Nephron progenitor cell (in vitro differentiated cells): ENCODE measurements at places on chromosomes 3 and 15.

- no peak for DNase-seq
Measured at GRCh38 chr3:172717493-172718088, 6.7 kb upstream of the NCEH1 start.

GRCh38 chr3:46212101-46212500, 4.0 kb upstream of the CCR1 start:
- DNase-seq, result no peak

GRCh38 chr3:122926322-122926721, 101.2 kb downstream of the SEMA5B start:
- no peak for DNase-seq

GRCh38 chr3:16936676-16937230, 52.0 kb downstream of the PLCL2 start:
- DNase-seq, result no peak

GRCh38 chr15:28260722-28261121, 61.3 kb downstream of the HERC2 start:
- peak; percentile 48 for DNase-seq

GRCh38 chr3:141243271-141243707, 11.7 kb downstream of the PXYLP1 start:
- peak; percentile 21 for DNase-seq
